ENCODE measurements at places on chromosomes 12 and 14. TPM values are rescaled to one million over a fixed set of nuclear protein-coding genes. Genes with fewer than 3 reads are reported as not detected.
A peak's percentile ranks its signal among the peaks of the same experiment; 100 is the strongest.

KRT82 gene
- not detected for total RNA-seq

GPD1 gene
- total RNA-seq: 92.0 TPM

CLEC1A gene
- total RNA-seq: 3.8 TPM

MDM2 gene
- total RNA-seq: 75.5 TPM

NID2 gene
- total RNA-seq: 12.1 TPM

SLCO1C1 gene
- not detected for total RNA-seq

LETMD1 gene
- total RNA-seq: 28.9 TPM

DIO2 gene
- total RNA-seq: 4.4 TPM

DUSP16 gene
- total RNA-seq: 22.9 TPM

DNA sequence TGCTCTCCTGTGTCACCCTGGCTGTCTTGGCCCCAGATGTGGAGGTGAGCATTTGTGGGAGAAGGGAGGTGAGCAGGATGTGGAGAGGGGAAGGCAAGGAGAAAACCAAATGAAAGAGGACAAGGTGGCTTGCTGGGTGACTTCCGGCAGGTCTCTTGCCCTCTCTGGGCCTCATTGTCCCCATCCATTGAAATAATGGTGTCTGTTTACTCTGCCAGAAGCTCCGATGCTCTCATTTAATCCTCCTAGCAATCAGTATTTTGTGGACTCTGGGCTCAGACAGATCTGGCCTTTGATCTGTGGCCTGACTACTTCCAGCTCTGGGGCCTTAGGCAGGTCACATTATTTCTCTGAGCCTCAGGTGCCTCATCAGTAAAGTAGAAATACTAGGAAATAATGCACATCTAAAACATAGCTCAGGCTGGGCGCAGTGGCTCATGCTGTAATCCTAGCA, 30.6 kb downstream of the MVK start:
- H3K27me3 ChIP-seq: no peaks in the 10 kb centered on the region
- H3K4me1 ChIP-seq: peaks cover 8% of the 10 kb centered on the region
- H3K36me3 ChIP-seq: no peaks in the 10 kb centered on the region
- no peak for DNase-seq
- no peak overlapping the region for H3K4me3 ChIP-seq
- H3K27ac ChIP-seq: no peak overlapping the region

- H3K36me3 ChIP-seq: no peaks in the 10 kb centered on the region
- DNase-seq: no peak
- no peak overlapping the region for H3K27ac ChIP-seq
- no peaks in the 10 kb centered on the region for H3K27me3 ChIP-seq
Observed at GRCh38 chr14:22314183-22314820, 274.7 kb downstream of the DAD1 start.

GRCh38 chr14:105760691-105761344, 234.4 kb downstream of the TMEM121 start:
- H3K27ac ChIP-seq: no peak overlapping the region
- H3K36me3 ChIP-seq: no peaks in the 10 kb centered on the region
- no peaks in the 10 kb centered on the region for H3K4me1 ChIP-seq
- no peak for DNase-seq
- H3K27me3 ChIP-seq: no peaks in the 10 kb centered on the region

- no peak overlapping the region for H3K27ac ChIP-seq
- DNase-seq: no peak
- H3K27me3 ChIP-seq: no peaks in the 10 kb centered on the region
- no peaks in the 10 kb centered on the region for H3K36me3 ChIP-seq
- no peak overlapping the region for H3K4me3 ChIP-seq
Observed at GRCh38 chr12:91173124-91173523, 9.5 kb downstream of the DCN start.

GRCh38 chr12:31234955-31235867, 90.7 kb downstream of the SINHCAF start:
- H3K36me3 ChIP-seq: no peaks in the 10 kb centered on the region
- no peak for DNase-seq
- no peaks in the 10 kb centered on the region for H3K4me1 ChIP-seq
- H3K27me3 ChIP-seq: no peaks in the 10 kb centered on the region
- no peak overlapping the region for H3K27ac ChIP-seq
- no peak overlapping the region for H3K4me3 ChIP-seq

DNA sequence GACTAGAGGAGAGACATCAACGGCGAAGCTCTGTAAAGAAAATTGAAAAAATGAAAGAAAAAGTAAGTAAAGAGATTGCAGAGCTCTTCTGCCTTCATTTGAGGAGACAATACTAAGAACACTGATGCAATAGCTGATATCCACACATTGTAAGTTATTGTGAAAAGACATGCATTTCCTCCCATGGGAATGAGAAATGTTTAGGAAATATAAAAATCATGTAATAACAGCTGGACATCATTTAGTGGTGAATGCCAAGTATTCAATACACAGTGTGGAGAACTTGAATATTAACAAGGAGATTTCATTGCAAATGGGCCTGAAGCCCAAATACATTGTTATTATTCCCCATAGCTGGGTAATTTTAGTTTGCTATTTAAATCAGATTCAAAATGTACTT, 179.2 kb downstream of the KICS2 start:
- no peaks in the 10 kb centered on the region for H3K36me3 ChIP-seq
- no peak for DNase-seq
- no peaks in the 10 kb centered on the region for H3K27me3 ChIP-seq
- no peak overlapping the region for H3K27ac ChIP-seq

- H3K4me1 ChIP-seq: no peaks in the 10 kb centered on the region
- H3K27ac ChIP-seq: no peak overlapping the region
- no peak overlapping the region for H3K4me3 ChIP-seq
- no peaks in the 10 kb centered on the region for H3K27me3 ChIP-seq
Observed at GRCh38 chr12:10562306-10562933, 51.0 kb downstream of the MAGOHB start.

GRCh38 chr14:21098076-21098891, at the start of gene ZNF219:
ZNF219 (minus strand) TSS chr14:21098655; CDS start chr14:21093591, 5,064 bp downstream.
- peaks cover 24% of the 10 kb centered on the region for H3K4me1 ChIP-seq
- H3K4me3 ChIP-seq: peak within 1 kb of the TSS; percentile 74
- peak within 1 kb of the TSS; percentile 73 for H3K27ac ChIP-seq
- DNase-seq: peak; percentile 68
- no peaks in the 10 kb centered on the region for H3K36me3 ChIP-seq

- no peak overlapping the region for H3K4me3 ChIP-seq
- no peak for DNase-seq
- no peaks in the 10 kb centered on the region for H3K36me3 ChIP-seq
- no peaks in the 10 kb centered on the region for H3K4me1 ChIP-seq
- no peak overlapping the region for H3K27ac ChIP-seq
Observed at GRCh38 chr12:127448906-127449305, 818.1 kb upstream of the TMEM132C start.

DNA sequence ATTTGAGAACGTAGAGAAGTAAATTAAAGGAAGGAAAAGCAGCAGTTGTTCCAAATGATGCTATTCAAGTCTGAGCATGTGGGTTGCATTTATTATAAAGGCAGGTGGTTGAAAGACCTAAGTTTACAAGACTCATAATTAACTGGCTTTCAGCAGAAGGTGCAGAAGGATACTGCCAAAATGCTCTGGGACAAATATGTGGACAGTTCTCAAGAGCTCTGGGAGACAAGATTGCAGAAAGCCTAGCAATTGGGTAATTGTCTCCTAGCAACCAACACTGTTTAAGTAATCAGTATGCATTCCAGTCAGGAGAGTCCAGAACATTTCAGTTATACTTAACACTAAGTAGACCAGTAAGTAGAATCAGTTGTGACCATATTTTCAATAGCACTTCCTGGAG, 131.5 kb downstream of the GPR135 start:
- peaks cover 42% of the 10 kb centered on the region for H3K4me1 ChIP-seq
- H3K27me3 ChIP-seq: no peaks in the 10 kb centered on the region
- no peak overlapping the region for H3K4me3 ChIP-seq

GRCh38 chr12:53174881-53175491, 5.5 kb upstream of the ZNF740 start:
- no peak overlapping the region for H3K27ac ChIP-seq
- peaks cover 26% of the 10 kb centered on the region for H3K36me3 ChIP-seq
- H3K27me3 ChIP-seq: no peaks in the 10 kb centered on the region
- no peak overlapping the region for H3K4me3 ChIP-seq

DNA sequence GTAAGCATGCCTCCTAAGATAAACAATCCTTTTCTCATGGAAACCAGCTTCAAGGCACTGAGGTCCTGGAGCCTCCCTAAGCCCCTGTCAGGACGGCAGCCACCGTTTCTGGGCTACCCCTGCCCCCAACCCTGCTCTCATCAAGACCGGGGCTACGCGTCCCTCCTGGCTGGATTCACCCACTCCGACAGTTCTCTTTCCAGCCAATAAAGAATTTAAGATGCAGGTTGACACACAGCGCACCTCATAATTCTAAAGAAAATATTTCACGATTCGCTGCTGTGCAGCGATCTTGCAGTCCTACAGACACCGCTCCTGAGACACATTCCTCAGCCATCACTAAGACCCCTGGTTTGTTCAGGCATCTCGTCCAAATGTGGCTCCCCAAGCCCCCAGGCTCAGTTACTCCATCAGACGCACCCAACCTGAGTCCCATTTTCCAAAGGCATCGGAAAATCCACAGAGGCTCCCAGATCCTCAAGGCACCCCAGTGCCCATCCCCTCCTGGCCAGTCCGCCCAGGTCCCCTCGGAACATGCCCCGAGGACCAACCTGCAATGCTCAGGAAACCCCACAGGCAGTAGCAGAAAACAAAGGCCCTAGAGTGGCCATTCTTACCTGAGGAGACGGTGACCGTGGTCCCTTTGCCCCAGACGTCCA, 336.3 kb downstream of the TMEM121 start:
- no peak overlapping the region for H3K4me3 ChIP-seq
- DNase-seq: no peak
- H3K27me3 ChIP-seq: no peaks in the 10 kb centered on the region
- no peaks in the 10 kb centered on the region for H3K4me1 ChIP-seq
- no peak overlapping the region for H3K27ac ChIP-seq

GRCh38 chr12:65492998-65493912, 214.8 kb downstream of the MSRB3 start:
- H3K27ac ChIP-seq: no peak overlapping the region
- DNase-seq: no peak
- H3K36me3 ChIP-seq: no peaks in the 10 kb centered on the region

GRCh38 chr12:111102102-111102739, 181.8 kb upstream of the MYL2 start:
- H3K36me3 ChIP-seq: no peaks in the 10 kb centered on the region
- H3K27ac ChIP-seq: no peak overlapping the region
- DNase-seq: no peak
- H3K27me3 ChIP-seq: no peaks in the 10 kb centered on the region

- H3K27ac ChIP-seq: no peak overlapping the region
- H3K27me3 ChIP-seq: no peaks in the 10 kb centered on the region
- no peak for DNase-seq
- H3K36me3 ChIP-seq: no peaks in the 10 kb centered on the region
- H3K4me1 ChIP-seq: peaks cover 22% of the 10 kb centered on the region
- H3K4me3 ChIP-seq: no peak overlapping the region
Observed at GRCh38 chr14:63512861-63513260, 30.3 kb downstream of the PPP2R5E start.

- no peak overlapping the region for H3K27ac ChIP-seq
- H3K4me1 ChIP-seq: no peaks in the 10 kb centered on the region
- H3K36me3 ChIP-seq: no peaks in the 10 kb centered on the region
- H3K4me3 ChIP-seq: no peak overlapping the region
Observed at GRCh38 chr14:36229262-36229661, 52.7 kb upstream of the PTCSC3 start.

DNA sequence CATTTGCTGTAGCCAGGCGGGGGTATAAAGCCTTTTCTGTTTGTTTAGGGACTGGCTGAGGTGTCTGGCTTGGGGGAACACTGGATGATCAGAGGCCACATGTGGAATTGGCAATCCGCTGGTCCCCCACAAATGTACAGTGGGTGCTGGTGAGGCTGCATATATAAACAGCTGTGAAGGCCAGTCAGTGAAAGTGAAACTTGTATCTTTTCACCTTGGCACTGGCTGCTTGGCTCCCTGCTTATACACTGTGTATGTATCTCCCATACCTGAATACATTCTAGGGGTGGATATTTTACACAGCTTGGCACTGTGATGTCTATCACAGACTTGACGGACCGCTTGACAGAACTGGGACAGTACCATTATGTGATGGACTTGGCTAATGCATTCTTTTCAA, 246.8 kb upstream of the AVPR1A start:
- no peak overlapping the region for H3K4me3 ChIP-seq
- H3K27me3 ChIP-seq: no peaks in the 10 kb centered on the region
- no peak for DNase-seq

DNA sequence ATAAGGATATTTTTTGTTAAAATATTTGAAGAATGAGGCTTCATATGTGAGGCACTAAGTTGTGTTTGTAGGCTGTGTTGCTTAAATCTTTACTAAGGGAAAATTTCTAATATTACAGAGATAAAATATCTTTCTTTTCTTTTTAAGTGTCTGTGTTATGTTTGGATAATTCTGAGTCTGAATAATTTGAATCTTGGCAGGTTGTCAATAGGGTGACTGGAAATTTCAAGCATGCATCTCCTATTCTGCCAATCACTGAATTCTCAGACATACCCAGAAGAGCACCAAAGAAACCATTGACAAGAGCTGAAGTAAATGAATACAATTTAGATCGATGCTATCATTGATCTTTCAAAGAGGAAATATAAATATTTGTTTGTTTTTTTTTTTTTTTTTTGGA, 29.4 kb downstream of the TMPO start:
- no peak for DNase-seq
- H3K4me1 ChIP-seq: no peaks in the 10 kb centered on the region
- no peak overlapping the region for H3K27ac ChIP-seq
- no peaks in the 10 kb centered on the region for H3K36me3 ChIP-seq

GRCh38 chr12:127277882-127278281, 989.1 kb upstream of the TMEM132C start:
- no peak overlapping the region for H3K27ac ChIP-seq
- H3K36me3 ChIP-seq: no peaks in the 10 kb centered on the region
- DNase-seq: no peak
- H3K27me3 ChIP-seq: no peaks in the 10 kb centered on the region
- no peaks in the 10 kb centered on the region for H3K4me1 ChIP-seq
- no peak overlapping the region for H3K4me3 ChIP-seq

- H3K27me3 ChIP-seq: no peaks in the 10 kb centered on the region
- no peak overlapping the region for H3K27ac ChIP-seq
- no peak for DNase-seq
- no peaks in the 10 kb centered on the region for H3K4me1 ChIP-seq
- H3K36me3 ChIP-seq: no peaks in the 10 kb centered on the region
Observed at GRCh38 chr12:33514893-33515292, 75.3 kb upstream of the SYT10 start.
